ENCODE measurements at places on chromosomes 2 and 18.

DNA sequence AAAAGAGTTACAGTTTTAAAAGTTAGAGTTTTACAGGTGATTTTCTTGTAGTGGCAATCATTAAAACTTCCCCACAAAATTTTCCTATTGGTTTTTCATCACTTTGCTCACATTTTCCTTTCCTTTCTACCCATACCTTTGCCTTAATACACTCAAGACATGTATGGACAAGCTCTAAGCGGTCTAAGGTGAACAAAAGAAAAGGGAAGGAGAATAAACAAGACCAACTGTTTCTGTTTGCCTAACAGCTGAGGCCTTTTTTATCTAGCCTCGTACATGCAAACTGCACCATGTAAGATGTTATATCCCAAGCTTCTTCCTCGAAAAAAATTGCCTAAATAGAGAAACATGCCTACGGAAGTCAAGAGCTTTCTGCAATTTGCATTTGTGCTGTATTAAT is 33.9 kb upstream of the TBC1D8 start:
- no peak for DNase-seq

GRCh38 chr2:162390801-162391200 is 46.9 kb downstream of the GCA start:
- DNase-seq = no peak

GRCh38 chr2:235747786-235748091 is 253.9 kb downstream of the AGAP1 start:
- no peak for DNase-seq

DNA sequence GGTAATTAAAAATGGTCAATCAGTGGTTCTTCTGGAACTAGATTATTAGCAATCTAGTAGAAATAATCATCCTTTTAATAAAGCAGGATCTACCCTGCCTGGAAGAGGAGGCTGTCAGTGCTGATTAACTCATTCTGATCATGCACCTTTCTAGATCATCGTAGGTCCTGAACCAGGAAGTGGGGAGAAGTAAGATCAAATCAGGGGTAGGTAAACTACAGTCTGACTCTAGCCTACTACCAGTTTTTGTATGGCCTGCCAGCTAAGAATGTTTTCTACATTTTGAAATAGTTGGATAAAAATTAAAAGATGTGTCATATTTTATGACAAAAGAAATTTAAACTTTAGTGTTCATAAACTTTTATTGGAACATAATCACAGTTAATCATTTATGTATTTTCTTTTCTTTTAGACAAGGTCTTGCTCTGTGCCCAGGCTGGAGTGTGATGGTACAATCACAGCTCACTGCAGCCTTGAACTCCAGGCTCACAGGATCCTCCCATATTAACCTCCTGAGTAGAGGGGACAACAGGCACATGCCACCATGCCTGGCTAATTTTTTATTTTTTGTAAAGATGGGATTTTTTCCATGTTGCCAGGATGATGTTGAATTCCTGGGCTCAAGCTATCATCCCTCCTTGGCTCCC is 36.1 kb downstream of the C18orf54 start:
- DNase-seq = no peak

GRCh38 chr2:199606193-199606780 is 148.5 kb upstream of the SATB2 start:
- no peak for DNase-seq

- DNase-seq = no peak
Measured at GRCh38 chr2:166074011-166074410, 53.8 kb downstream of the SCN1A start.

DNA sequence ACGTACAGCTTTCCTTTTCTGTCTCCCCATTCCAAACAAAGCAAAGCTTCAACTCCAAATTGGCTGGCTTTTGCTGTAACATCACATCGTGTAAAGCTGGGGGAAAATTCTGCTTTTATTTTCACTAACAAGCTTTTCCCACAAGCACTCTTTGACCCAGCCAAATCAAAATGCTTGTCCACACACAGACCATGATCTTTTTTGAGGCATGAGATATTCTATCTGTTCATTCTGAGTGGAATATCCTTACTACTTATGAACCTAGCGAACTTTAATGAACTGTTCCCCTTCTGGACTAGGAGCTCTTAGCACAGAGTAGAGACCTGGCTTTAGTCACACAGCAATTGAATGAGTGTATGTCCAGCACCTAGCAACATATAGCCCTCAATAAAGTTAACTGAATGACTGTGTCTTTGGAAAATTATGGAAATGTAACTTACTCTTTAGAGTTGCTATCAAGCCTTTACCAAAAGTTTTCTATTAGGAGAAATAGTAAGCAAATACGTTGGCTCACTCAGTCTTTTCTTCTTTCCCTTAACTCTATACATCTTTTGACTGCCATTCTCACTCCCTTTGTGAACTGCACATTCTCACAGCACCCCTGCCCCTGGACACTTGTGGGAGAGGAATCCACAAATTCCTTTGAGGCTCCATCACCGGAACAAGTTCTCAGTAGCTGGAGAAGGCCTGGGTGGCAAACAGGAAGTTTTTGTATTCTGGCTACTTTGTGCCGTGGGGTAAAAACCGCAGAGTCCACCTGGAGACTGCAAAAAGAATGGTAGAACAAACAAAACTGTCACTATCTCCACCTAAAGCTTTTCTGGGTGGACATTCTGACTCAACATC is 1.3 kb upstream of the UBE2E3 start:
- DNase-seq = no peak

DNA sequence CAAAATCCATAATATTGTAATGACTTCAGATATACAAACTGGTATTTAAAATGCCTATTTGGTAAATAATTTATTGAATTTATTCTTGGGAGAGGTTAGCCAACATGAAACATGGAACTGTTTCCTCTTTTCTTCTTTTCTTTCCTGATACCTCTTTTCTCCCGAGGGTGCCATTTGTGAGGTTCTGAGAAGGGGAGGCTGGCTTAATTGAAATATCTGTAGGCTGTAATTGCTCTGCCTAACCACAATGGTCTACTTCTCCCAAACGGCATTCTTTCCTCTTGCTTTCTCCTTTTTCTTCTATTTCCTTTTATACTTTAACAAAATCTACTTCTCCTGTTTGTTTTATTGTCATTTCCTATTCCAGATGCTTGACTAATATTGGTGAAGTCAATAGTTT is 114.9 kb downstream of the TCF4 start:
- DNase-seq = no peak

GRCh38 chr2:217845301-217845700 is 157.5 kb downstream of the TNS1 start:
- no peak for DNase-seq

DNA sequence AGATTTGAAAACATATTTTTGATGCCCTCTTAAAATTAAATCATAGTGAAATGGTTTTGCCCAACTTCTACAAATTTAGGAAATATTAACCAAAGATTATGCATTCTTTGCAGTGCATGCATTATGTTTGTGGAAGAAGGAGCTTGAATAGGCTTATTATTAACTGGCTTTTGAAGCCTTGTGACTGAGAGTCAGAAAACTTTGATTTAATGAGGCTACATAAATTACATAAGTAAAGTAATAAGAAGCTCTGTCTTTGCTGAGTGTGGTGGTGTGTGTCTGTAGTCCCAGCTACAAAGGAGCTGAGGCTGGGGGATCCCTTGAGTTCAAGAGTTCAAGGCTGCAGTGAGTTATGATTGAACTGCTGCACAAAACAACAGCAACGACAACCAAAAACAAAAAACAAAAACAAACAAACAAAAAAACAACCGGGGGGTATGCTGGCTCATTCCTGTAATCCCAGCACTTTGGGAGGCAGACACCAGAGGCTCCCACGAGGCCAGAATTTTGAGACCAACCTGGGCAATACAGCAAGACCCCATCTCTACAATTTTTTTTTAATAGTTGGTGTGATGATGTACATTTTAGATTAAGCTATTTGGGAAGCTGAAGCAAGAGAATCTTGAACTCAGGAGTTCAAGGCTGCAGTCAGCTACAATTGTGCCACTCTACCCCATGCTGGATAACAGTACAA is 57.0 kb upstream of the LRRTM4 start:
- no peak for DNase-seq

GRCh38 chr2:127105656-127106456 is 1.1 kb downstream of the BIN1 start:
- DNase-seq = no peak

DNA sequence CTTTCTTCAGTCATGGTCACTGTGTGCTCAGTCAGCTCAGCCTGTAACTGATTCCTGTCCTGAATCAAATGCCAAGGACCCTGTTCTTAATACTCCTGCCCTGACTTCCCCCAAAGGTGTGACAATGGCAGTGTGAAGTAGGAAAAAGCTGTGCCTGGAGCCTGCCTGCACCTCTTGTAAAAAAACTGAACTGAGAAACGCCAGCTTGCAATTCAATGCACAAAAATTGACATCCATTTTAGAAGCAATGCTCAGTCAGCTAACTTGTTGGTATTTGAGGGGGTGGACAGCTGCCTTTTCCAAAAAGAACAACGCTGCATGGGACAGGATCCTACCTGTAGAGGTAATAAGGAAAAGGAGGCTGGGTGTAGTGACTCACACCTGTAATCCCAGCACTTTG is 66.3 kb upstream of the TMEM247 start:
- DNase-seq = no peak

DNA sequence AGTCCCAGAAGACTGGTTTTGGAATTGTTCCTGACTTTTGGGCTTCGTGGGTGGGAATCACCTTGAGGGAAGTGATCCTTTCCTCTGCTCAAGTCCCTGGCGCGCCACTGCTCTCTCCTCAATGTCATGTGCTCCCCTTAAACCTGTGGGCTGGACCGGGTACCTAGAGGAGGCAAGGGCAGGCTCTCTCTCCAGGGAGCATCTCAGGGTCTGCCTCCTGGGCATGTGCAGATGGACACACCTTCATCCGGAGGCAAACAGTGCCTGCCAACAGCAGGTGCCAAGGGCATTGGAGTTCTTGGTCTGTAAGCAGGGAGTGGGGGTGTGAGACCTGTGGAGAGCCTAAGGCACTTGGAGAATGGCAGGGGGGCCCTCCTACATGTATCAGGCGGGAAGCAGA is 142.6 kb downstream of the INHBB start:
- no peak for DNase-seq

- no peak for DNase-seq
Measured at GRCh38 chr2:144475044-144475443, 44.9 kb downstream of the ZEB2 start.

DNA sequence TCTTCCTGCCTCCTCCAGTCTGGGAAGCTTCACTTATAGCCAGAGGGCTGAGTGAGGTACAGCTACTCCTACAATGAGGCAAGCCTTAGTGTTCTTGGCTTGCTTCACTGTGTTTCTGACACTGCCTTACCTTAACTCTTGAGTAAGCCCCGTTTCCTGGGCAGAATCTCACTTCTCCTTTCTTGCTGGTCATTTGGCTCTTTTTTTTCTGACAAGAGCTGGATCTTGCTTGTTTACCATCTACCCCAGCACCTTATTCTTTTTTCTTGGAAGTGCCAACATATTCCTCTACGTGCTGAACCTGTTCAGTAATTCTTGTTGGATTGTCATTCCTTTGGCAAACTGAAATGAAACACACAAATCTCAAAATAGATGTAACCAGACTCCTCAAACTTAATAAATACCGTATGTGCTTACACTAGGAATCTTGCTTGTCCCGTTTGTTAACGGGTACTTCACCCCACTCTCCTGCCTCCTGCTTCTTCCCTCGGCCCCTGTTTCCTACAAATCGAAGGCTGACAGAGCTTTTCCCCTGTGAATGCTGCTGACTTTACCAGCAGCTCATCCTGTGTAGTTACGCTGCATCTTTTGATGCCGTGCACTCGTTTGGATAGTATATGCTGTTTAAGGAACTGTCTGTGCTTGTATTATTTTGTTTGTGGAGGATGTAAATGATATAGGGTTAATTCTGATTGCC is 132.2 kb downstream of the FMNL2 start:
- no peak for DNase-seq

- DNase-seq = no peak
Measured at GRCh38 chr2:153487448-153487847, 8.9 kb upstream of the RPRM start.

GRCh38 chr18:29838556-29838955 is 1204.0 kb downstream of the DSC3 start:
- no peak for DNase-seq

DNA sequence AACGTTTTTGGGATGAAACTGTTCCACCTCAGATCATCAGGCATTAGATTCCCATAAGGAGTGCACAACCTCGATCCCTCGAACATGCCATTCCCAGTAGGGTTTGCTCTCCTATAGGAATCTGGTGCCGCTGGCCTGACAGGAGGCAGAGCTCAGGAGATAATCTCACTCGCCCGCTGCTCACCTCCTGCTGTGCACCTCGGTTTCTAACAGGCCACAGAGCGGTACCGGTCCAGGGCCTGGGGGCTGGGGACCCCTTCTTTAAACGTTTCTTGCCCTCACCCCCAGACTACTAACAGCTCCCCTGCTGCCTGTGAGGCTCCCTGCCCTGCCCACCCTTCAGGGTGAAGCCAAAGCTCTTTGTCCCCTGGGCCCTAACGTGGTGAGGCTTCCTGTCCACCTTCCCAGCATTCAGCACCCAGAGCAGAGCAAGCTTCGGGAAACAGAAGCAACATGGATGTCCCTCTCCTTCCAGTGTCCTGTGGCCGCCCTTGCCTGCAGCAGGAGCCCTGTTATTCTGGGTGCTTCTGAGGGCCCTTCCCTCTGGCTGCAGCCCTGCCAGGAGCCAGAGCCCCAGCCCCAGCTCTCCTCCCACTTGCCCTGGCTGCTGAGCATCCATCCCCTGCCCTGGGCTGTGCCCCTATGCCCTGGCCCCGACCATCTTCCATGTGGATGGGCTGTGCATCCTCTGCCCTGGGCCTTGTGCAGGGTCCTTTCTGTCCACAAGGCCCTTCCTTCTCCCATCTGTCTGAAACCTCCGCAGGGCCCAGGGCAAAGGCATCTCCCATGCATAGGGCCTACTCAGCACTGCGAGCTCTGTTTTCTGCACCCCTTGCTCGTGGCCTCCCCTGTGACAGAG is 140.1 kb downstream of the MBP start:
- DNase-seq = no peak

DNA sequence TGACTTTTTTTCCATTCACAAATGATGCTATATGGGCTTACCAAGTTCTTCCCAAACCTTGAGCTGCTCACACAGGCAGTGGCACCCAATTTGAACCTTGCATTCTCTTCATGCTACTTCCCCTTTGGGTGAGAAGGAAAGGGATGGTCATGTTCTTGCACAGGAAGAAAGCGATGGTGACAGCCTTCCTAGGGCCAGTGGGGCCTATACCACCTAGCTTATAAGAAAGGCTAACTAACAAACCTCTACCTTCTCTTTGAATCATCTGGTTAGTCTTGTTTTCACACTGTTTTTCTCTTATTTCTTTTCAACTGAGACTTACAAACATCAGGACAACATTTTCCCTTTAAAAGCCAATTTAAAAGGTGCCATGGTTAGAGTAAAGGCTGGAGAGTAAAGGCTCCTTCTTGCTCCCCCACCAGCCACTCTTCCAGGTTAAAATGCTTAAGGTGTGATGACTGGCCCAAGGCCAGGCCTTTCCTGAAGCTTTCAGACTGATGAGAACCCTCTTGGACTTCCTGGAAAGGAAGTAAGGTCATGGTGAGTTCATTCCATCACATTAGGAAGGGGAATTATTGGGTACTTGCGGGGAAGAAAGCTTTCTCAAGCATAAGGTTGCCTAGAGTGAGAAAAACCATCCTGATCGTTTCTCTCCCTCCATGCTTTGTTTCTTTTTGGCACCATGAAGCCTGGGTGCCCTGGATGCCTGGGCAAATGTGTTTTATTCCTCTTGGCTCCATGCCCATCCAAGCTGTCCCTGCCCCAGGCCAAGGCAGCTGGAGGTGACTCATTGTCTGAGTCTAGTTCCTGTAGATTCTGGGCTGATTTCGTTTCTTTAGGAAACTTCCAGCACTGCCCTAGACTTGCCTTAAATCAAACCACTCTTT is 41.4 kb upstream of the ITGB6 start:
- no peak for DNase-seq
